NCI-H1092 (cell line): ENCODE measurements at places on chromosomes 12 and 14.
A peak's percentile ranks its signal among the peaks of the same experiment; 100 is the strongest.

DNA sequence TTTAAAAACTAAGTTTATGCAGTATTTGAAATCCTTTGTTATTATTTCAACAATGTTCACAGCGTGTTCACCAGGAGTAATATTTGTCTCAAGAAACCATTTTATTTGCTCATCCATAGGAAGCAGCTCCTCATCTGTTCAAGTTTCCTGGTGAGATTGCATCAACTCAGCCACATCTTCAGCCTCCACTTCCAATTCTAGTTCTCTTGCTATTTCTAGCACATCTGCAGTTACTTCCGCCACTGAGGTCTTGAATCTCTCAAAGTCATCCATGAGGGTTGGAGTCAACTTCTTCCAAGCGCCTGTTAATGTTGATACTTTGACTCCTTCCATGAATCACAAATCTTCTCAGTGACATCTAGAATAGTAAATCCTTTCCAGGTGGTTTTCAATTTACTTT lies 18.0 kb downstream of the CLEC9A start:
- no peak for DNase-seq

DNA sequence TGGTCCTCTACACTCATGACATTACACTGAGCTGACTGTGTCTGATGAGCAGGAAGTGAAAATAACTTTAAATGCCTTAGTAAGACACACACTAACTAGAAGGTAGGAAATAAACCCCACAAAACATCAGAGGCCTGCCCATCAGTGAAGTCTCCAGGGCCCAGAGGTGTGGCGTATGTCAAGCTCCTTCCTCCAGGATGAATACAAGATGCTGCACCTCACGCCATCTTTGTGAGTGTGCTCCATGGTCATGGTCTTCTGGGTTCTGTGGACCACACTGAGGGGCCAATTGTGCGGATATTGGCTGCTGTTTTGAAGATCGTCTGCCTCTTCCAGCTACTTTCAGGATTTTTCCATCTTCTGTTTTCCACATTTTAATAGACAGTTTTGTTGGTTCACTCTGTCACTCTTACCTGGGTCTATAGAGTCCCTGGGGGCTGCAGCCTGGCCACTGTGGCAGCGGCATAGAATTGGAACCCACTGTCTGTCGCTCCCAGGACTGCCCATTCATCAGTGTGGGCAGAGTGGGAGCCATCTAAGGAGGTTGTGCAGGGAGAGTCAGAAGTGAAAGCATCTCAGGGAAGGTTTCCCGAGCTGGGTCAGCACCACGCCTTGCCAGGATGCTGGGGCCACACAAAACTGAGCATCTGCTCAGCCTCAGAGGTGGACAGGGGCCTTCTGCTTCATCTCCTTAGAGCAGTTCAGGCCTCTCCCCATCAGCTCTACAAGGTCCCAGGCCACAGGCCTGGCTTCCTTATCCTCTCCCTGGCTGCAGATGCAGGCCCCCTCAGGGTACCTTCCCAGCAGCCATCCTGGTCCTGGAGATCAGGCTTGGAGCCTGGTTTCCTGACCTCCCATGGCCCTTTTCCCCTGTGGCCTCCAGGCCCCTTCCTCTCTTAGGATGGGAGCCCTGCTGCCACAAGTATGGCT lies 57.5 kb upstream of the C14orf180 start:
- no peak for DNase-seq

GRCh38 chr12:111971800-111972199 lies 41.2 kb downstream of the TMEM116 start:
- DNase-seq = no peak

GRCh38 chr14:104103446-104104075 lies 18.1 kb downstream of the ASPG start:
- DNase-seq = peak; percentile 84

DNA sequence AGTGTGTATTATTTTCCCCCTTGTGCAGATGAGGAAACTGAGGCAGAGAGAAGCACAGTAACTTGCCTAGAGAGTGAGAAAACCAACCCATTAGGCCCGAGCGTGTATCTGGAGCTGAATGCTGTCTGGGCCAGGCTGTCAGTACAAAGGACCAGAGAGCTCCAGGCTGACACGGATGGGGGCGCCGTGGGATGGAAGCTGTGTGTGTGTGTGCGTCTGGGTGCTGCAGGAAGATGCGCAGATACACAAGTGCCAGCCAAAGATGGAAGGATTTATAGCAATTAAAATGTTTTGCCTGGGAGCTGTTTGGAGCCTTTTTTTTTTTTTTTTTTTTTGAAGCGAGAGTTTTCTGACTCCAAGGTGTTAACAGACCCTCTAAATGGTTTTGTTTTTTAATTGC lies 53.7 kb upstream of the GPATCH2L start:
- DNase-seq = no peak

- no peak for DNase-seq
Observed at GRCh38 chr12:94930216-94930654, 73.3 kb downstream of the NDUFA12 start.

DNA sequence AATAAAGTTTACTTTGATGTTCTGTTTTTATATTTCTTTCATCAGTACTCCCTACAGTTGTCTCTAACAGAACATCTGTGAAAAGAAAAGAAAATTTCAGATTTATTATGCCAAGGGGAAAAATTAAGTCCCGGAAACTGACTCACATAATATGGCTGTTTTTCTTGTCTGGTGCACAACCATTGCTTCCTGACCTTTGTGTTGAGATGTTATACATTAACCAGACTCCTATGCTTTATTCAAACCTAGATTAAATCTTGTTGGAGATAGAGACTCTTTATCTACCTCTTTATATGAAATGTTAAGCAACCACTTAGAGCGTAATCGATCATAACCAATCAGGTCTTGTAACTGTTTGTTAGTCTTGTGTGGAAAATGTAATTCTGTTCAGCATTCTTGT lies 37.6 kb upstream of the BICD1 start:
- DNase-seq = no peak

DNA sequence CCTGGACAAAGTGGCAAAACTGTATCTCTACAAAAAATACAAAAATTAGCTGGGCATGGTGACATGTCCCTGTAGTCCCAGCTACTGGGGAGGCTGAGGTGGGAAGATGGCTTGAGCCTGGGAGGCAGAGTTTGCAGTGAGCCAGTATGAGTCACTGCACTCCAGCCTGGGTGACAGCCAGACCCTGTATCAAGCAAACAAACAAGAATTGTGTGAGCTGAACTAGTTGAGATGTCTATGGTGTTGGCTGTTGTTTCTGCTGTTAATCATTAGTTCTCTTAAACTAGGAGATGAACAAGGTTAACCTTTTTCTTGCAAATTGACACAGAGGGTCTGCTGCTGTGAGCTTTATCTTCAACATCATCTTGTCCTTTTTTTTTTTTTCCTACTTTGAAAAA lies 23.6 kb downstream of the RASSF3 start:
- no peak for DNase-seq

DNA sequence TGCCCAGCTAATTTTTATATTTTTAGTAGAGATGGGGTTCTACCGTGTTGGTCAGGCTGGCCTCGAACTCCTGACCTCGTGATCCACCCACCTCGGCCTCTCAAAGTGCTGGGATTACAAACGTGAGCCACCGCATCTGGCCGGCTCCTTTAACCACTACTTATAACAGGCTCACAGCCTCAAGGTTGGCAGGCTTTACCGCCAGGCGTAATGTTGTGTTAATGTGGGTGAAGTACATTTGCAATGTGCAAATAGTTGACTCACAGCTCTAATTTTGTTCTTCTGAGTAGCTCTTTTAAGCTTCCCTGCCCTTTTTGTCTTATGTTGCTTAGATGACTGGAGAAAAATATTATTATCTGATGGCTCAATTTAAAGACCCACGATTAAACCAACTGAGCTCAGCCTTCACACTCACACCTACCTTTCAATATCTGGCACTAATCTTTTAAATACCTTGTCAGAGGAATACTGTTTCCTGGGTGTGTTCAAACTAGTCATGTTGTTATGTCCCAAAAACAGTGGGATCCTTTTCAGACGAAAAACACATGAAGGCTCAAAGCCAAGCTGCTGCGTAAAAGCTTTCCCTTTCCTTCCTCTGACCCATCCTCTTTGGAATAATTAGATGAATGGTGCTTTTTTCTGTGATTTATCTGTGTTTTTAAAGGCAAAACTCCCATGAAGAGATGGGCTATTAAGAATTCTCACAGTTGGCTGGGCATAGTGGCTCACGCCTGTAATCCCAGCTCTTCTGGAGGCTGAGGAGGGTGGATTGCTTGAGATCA lies 57.2 kb upstream of the USP44 start:
- peak; percentile 71 for DNase-seq

DNA sequence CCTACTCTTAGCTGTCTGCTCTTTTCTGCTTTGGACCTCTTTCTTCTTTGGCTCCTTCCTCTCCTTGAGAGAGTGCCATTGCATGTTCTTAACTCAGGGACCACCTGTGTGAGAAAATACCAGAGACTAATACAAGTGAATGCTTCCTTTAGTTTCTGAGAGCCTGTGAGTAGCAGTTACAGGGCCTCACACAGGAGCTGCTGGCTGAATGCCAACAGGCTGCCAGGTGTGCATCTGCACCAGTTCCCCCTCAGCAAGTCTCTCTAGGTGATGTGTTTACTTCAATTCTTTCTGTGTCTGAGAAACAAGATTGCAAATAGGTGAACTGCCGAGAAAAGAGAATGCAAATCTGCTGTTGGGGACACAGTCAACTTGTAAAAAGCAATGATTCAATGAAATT lies 108.2 kb downstream of the STXBP6 start:
- peak; percentile 50 for DNase-seq

GRCh38 chr12:50017641-50018040 lies 7.7 kb downstream of the RACGAP1 start:
- no peak for DNase-seq

GRCh38 chr12:76688631-76689030 lies 75.3 kb upstream of the ZDHHC17 start:
- DNase-seq = no peak

DNA sequence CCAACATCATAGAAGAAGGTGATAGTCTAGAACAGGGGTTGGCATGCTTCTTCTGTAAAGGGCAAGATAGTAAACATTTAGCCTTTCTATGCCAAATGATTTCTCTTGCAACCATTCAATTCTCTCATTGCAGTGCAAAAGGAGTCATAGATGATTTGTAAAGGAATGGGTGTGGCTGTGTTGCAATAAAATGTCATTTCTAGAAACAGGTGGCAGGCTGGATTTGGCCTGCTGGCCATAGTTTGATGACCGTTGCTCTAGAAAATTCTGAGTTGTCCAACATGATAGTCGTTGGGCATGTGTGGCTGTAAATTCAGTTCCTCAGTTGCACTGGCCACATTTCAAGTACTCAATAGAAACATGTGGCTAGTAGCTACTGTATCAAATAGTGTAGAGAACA lies 21.7 kb downstream of the SMCO2 start:
- DNase-seq = no peak

- no peak for DNase-seq
Observed at GRCh38 chr12:88556213-88556774, 24.0 kb downstream of the KITLG start.

DNA sequence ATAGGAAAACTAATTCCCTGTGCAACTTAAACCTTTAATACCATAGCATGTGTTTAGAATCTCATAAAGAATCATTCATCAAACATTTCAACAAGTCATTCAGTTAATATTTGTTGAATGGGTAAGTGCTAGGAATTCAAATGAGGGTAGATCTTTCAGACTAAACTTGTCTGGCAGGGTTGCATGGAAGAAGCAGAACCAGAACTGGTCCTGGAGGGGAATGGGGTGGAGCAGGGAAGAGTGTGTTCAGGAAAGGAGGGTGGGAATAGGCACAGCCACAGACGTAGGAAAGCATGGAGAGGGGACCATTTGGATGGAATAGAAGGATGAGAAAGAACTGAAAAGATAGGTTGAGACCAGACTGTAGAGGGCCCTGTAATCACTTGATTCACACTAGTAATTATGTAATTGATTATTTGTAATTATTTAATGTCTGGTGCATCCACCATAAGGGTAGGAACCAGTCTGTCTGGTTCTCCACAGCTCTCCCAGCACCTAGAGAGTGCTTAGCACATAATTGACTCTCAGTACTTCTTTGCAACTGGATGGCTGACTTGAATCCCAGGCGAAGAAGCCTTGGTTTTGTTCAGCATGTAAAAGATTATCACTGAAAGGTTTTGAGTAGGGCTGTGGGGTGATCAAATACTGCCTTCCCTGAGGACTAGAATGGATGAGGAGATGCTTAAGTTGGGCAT lies 3.0 kb upstream of the MAP3K9 start:
- DNase-seq = no peak

GRCh38 chr14:104559804-104560585 lies 19.6 kb upstream of the C14orf180 start:
- DNase-seq = no peak

- no peak for DNase-seq
Observed at GRCh38 chr12:55385891-55386290, 14.4 kb upstream of the OR6C65 start.

DNA sequence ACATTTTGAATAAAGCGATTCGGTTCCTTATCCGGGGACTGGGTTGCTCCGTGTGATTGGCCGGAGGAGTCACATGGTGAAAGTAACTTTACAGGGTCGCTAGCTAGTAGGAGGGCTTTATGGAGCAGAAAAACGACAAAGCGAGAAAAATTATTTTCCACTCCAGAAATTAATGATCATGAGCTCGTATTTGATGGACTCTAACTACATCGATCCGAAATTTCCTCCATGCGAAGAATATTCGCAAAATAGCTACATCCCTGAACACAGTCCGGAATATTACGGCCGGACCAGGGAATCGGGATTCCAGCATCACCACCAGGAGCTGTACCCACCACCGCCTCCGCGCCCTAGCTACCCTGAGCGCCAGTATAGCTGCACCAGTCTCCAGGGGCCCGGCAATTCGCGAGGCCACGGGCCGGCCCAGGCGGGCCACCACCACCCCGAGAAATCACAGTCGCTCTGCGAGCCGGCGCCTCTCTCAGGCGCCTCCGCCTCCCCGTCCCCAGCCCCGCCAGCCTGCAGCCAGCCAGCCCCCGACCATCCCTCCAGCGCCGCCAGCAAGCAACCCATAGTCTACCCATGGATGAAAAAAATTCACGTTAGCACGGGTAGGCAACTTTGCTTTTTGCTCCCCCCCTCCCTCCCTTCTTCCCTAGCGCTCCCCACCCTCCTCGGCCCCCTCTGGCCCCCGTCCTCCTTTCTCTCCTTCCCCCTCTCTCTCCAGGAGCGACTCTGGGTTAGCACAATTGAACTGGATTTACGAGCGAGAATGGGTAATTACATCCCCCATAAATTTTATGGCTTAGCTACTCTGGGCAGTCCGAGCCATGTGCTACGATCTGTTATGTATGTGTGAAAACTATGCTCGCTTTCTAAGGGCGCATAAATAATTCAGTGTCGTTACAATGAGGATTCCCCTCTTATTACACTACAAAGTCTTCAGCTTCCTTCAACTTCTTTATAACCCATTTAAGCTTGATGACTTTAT lies at the start of gene HOXC4:
HOXC4 (plus strand) TSS at position 85 of the 991 bp plus-strand sequence; CDS start at position 173, 88 bp downstream.
- peak; percentile 50 for DNase-seq
